Temporal lobe (tissue), 4 donors: ENCODE measurements at places on chromosomes 5 and 9. TPM values are rescaled to one million over a fixed set of nuclear protein-coding genes. Genes with fewer than 3 reads are reported as not detected.

The STK32A gene
- 2.7 TPM for total RNA-seq

The RXFP3 gene
- 0.98 TPM for total RNA-seq

The PTGDS gene
- total RNA-seq, result 103 TPM

The ADRA1B gene
- 0.74 TPM for total RNA-seq

The CCNH gene
- total RNA-seq, result 91.5 TPM

The NUTM2F gene
- not detected for total RNA-seq

The STXBP1 gene
- 93.9 TPM for total RNA-seq

The GPX8 gene
- total RNA-seq, result 2.7 TPM

The PAPPA gene
- under 0.01 TPM for total RNA-seq

The TRAF2 gene
- total RNA-seq, result 7.1 TPM
